HFFc6 (cell line): ENCODE measurements at places on chromosomes 16 and 17. TPM values are rescaled to one million over a fixed set of nuclear protein-coding genes. Genes with fewer than 3 reads are reported as not detected.

COL1A1 gene
- 5,353 to 7,362 TPM (median 7,348 TPM) in 3 replicates for total RNA-seq

UTS2R gene
- not detected in 3 replicates for total RNA-seq

MMP2 gene
- 495 to 561 TPM (median 512 TPM) in 3 replicates for total RNA-seq

- DNase-seq = no peak
Measured at GRCh38 chr17:45201457-45201856, 20.2 kb upstream of the FMNL1 start.

DNA sequence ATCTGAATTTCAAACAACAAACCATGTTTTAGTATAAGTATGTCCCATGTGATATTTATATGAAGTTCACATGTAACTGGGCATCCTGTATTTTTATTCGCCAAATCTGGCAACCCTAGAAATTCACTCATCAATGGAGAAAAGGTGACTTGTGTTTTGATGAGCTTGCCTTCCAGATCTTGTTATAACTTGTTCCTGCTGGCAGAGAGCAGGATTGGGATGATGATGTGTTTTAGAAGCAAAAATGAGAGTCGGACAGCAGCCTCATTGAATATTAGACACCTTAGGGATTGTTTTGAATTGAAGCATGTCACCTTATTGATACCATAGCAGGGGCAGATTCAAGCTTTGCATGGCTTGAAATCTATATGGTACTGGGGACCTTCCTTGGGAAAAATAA lies 85.4 kb upstream of the MED13 start:
- DNase-seq = no peak

DNA sequence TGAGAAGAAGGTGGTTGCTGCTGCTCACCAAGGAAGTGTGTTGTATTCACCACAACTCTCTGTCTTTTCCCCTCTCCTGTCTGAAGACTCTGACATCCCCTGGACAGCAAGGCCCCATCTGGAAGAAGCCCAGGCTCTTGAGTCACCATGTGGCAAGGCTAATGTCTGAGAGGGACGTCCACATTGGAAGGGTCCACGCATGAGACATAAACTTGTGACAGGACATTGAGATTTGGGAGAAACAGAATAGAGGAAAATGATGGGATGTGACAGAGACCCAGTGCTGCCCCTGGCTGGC lies 176.5 kb downstream of the IRF8 start:
- no peak for DNase-seq
